ENCODE measurements at places on chromosomes 2 and 18.

DNA sequence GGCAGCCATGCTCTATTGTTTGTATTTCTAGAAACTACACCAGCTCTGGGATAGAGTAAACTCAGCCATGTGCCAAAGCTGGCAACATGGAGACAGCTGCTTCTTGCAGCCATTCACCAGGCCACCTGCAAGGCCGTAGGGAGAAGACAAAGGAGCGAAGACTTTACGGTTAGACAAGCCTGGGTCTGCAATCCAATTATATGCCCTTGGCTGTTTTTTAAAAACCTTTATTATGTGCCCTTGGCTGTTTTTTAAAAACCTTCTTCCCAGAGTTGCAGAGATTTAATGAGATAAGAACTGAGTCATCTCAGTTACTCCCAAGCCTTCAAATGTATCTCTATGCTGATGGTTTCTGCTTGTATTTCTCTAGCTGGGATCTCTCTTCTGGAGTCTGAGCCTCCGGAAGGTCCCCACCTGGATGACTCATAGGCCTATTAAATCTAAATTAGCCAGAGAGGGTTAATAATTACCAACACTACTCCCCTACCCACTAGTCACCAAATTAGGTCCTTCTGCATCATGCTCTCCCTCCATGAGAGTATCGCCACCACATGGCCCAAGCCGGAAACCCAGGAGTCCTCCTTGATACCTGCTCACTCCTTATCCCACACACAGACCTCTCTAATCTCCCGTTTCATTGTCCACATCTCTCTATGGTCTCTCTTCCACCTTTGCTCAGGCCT, 17.5 kb upstream of the DPP4 start:
- DNase-seq: no peak

- DNase-seq: no peak
Observed at GRCh38 chr2:205989271-205990071, 96.5 kb downstream of the INO80D start.

DNA sequence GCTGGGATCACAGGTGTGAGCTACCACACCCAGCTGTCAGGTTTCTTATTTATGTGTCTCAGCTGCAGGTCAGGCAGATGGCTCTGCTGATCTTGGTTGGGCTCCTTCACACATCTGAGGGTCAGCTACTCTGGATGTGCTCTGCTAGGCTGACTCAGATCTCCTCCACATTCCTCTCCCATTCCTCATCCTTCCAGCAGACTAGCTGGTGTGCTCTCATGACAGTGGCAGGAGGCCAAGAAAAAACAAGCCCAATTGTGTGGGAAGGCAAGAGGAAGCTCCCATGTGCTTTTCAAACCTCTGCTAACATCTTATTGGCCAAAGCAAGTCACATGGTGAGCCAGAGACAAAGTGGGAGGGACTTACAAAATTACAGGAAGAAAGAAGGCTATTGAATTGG, 11.7 kb upstream of the MSH6 start:
- DNase-seq: no peak

DNA sequence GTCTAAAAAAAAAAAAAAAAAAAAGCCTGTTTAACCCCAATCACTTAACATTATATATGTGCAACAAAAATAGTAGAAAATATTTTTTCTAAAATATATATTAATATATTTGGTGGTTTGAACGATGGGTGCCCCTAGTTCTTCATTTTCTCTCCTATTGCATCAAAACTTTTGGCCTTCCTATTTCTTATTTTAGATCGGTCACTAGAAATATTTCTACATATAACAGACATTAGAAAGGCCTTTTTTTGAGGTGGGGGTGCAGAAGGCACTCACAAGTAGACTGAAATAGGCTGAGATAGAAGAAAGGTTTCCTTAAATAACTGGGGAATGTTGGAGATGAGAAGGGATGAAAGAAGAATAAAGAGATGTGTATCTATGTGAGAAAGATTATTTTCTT, 49.3 kb upstream of the AP1S3 start:
- no peak for DNase-seq

DNA sequence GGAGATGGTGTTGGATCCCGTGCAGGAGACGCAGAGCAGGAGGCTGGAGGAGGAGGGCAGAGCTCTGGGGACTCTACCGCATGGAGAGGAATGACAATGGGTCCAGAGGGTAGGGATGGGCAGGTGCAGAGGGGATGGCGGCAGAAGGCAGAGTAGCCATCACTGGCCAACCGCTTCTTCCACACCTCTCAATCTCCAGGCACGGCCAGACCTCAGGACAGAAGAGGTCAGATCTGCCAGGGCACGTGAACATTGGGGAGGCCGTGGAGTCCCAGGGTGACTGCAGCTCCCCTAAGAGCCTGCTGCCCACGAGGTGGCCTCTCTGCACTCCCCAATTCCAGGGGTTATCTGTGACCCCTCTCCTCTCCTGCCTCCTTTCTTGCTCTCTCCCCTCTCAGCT, 162.7 kb upstream of the HDAC4 start:
- DNase-seq: no peak

DNA sequence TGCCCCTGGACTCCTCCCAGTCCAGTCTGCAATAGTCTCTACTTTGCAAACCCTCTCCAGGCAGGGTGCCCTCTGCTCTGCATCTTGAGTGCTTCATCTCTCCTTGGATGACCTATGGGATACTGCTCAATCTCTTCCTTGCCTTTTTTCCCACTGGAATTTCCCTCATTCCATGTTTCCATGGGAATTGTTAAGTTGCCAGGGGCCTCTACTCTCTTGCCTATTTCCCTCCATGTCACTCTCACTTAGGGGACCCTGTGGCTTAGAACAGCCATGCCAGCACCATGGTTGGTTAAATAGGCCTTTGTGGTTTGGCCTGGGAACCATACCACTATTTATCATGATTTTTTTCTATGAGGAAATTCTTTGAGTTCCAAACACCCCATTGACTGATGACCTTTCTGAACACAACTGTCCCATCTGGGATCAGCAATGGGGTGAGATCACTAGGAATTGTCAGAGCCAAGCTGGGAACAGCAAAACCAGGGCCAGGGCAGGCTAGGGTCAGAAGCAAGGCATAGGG, 91.4 kb upstream of the RBMS1 start:
- DNase-seq: no peak

GRCh38 chr2:241929551-241930490, 60.3 kb downstream of the RTP5 start:
- no peak for DNase-seq

DNA sequence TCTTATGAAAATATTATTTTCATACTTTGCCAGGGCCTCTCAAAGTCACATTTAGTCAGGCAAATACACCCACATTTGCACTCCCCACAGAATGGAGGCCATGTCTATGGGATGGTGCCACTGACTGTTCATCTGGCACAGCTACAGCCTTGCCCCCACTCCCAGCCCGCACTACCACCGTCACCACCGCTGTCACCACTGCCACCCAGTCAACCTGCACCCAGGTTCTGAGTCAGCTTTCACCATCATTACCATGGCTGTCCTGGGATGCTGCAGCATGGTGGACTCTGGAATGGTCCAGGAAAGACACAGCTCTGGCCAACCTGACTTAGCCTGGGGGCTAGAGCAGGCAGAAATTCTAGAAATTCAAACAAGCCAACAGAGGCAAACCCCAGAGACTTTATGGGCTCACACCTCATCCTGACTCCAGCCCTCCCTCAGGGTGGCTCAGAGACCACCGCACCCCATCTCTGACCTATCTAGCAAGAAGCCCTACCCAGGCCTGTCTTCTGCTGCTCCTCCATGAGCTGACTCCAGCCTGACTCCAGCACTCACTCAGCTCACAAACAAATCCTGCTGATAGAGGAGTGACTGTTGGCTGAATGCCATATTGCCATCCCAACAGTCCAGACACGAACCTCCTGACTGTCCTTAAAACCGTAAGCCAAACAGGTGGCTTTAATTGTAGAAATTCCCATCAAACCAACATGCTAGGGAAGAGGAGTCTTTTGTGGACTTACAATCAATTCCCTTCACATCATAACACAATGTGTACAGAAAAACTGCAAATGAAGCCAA, 28.0 kb downstream of the DNER start:
- DNase-seq: no peak
